SK-N-SH (cell line): ENCODE measurements at places on chromosomes 5 and 9.

GRCh38 chr5:72224946-72225463 lies 95.0 kb downstream of the MRPS27 start:
- no peak for DNase-seq

GRCh38 chr5:116773926-116774325 lies 199.3 kb upstream of the SEMA6A start:
- DNase-seq, result no peak

DNA sequence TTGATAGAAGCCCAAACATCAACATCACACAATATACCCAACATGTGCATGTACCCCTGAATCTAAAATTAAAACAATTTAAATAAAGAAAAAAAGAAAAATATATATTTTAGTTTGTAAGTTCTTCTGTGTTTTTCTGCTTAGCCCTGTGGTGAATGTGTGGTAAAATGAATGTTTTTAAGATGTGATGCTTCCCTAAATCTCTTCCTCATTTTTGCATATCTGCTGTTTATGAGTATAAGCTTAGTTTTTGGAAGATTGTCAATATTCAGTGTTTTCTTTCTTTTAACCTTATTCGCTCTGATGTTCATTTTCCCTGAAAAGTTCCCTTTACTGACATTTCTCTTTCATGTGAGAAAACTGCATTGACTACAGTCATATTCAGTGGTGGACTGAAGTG lies 44.4 kb upstream of the DAB2 start:
- no peak for DNase-seq

DNA sequence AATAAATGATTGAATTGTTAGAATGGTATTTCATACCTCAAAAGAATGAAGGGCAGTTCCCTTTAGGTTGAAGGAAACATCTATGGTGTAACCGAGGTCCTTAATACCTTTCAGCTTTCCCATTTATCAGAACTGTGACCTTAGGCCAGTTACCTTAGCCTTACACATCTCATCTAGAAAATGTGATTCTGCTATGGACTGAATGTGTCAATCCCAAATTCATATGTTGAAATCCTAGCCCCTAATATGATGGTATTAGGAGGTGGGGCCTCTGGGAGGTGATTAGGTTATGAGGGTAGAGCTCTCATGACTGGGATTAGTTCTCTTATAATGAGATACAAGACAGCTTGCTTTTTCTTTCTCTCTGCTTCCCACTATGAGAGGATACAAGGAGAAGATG lies 441.9 kb downstream of the PLK2 start:
- DNase-seq, result no peak

GRCh38 chr9:18543406-18544192 lies 69.6 kb downstream of the ADAMTSL1 start:
- peak; percentile 49 for DNase-seq

- no peak for DNase-seq
These were observed 580.4 kb upstream of the KLF4 start for GRCh38 chr9:108069991-108070390.

DNA sequence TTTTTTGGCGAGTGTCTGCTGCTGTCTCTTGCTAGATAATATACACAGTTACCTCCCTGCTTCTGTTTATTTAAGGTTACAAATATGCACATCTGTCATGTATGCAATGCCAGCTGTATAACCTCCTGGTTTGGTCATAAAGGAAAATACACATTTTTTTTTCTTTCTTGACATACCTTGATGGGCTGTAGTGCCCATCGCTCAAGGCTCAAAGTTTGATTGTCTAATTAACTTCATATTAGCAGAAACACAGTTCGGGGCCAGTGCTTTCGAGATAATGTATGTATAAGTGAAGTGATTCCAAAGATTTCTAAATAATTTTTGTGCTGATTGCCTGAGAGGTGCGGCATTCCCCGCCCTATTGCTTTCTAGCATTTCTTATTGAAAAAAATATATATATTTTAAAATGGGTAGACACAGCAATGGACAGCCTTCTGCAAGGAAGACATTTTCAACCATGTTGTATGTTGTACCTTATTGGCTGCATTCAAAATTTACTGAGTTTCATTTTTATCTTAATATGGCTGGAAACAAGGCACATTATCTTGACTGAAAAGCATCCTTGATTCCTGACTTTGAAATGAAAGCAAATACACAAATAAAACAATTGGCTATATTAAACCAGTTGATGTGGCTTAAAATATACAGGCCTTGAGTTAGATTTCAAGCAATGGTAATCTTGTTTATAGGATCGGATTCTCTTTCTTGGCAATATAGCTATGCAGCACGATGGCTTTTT lies 206.2 kb downstream of the MEF2C start:
- no peak for DNase-seq

DNA sequence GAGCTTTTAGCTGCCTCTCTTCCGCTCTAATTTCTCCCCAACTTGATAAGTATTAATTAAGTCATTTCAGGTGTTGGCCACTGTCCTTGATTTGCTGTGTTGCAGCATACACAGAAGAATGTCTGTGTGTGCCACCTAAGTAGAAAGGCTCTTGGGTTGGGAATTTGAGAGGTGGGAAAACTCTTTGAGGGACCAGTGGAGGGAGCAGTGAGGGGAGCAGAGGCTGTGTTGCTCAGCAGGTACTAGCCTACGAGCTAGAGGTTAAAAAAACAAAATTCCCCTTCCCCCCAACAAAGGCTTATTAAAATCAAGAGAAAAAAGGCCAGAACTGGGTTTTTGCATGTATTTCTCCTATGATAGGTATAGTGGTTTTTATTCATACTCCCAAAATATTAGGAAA lies 20.9 kb downstream of the RPS23 start:
- no peak for DNase-seq

DNA sequence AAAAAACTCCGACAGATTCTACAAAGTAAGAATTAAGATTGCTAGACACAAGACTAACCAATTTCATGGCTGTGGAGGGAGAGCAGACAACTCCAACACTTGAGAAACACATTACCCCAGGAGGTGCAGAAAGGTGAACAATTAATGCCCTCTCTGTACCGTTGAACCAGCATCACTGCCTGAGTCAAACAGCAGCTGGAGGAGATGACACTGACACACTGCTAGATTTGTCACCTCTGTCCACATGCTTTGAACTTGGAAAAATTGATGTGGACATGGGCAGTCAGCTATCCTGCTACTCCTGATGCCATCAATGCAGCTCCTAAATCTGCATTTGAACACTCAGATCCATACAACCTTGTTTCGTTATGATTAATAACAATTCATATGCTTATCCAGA lies 51.7 kb downstream of the GPBP1 start:
- no peak for DNase-seq
